ENCODE measurements at places on chromosomes 4 and X.

- DNase-seq = no peak
Measured at GRCh38 chr4:122715221-122715620, 17.3 kb upstream of the BBS12 start.

DNA sequence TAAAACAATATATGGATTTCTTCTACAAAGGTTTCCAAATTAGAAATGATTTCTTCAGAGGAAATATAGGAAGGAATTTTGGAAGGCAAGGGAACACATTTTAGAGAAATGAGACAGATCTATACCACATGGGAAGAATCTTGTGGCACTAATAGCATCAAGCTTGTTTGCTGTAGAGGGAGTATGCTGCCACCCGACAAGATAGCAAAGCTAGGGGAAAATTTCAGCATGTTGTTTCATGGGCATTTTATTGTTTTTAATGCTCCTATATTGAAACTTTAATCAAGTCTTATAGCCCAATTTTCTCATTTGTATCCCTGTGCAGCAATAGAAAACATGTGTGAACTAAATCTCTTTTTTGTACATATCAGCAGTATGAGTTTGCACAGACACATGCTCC is 551.7 kb upstream of the INTU start:
- DNase-seq = no peak

GRCh38 chrX:31603411-31604120 is 531.7 kb upstream of the FTHL17 start:
- DNase-seq = no peak

DNA sequence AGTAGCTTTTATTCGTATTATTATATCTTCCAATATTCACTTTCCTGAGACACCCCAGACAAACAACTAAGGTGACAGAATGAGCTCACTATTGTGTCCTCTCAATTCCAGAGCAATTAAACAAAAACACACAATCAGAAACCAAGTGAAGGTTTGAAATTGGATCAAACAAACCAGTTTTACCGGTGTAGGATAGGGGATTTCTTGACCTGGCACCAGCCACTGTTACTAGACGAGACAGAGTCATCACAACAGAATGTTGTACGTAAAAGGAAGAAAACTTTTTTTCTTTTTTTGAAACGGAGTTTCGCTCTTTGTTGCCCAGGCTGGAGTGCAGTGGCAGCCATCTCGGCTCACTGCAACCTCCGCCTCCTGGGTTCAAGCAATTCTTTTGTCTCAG is 43.7 kb downstream of the LDOC1 start:
- no peak for DNase-seq

GRCh38 chr4:2860391-2861348 is 17.0 kb downstream of the ADD1 start:
- DNase-seq = no peak

GRCh38 chrX:85992811-85993229 is 54.5 kb downstream of the CHM start:
- DNase-seq = no peak

- DNase-seq = no peak
Measured at GRCh38 chr4:112328734-112329130, 31.6 kb downstream of the ALPK1 start.

DNA sequence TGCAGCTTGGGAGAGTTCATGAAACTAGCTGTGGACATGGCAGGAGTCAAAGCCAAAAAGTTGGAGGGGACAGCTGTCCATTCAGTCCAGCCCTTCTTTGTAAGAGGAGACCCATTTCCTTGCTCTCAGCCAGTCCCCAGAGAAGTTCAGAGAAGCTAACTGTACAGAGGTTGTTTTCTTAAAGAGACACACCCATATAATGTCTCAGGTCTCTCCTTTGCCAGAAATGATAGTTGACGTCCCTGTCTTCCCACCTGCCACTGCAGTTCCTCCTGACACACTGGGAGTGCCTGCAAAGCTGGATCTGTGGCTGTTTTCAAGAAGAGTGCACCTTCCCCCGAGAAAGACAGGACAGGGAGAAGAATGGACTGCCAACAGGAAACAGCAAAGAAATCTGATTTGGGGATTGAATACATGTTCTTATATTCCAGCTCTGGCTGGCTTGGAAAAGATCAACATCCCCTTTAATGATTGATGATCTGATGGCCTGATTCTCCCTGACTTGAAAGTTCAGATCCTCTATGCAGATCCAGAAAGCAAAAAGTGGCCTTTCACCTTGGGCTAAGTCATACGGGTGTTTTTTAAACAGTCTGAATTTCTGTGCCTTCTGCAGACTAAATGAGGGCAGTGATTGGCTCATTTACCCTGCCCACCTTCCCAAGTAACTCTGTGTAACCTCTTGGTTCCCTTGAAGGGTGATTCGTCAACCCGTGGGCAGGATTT is 87.2 kb downstream of the MAOA start:
- DNase-seq = no peak

DNA sequence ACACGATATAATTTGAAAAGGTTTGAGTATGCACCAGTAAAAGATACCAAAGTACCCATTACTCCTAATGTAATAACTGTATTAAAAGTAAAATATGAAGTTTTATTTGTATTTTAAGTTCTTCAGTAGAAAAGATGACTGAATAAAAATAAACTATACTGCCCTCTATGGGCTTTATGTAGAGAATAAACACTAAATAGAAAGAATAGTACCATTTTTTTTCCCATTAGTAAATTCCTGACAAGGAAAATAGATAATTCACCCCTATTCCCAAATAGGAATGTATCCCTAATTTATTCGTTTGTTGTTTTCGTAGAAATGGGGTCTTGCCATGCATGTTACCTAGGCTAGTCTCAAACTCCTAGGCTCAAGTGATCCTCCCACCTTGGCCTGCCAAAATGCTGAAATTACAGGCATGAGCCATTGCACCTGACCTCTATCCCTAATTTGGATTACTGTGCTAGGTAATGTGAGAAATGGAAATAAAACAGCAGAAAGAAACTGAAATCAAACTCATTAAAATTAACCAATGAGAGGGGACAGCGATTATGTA is 73.6 kb upstream of the COX18 start:
- DNase-seq = no peak

DNA sequence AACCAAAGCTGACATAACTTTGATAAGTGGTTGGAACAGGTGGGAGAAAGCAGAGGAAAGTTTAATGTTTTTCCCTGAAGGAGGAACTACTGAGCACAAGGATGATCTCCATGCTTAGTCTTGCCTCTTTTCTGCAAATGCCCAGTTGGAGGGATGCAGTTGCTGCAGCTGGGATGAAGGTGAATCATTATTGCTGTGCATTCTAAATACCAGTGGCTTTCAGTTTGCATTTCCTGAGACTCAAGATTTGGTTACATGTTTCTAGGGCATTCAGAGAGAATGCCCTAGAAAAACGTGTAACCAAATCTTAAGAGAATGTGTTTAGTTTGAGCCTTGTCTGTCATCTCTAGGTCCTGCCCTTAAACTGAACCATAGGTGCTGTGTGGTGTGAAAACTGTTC is 42.2 kb downstream of the METTL14 start:
- DNase-seq = no peak

- DNase-seq = no peak
Measured at GRCh38 chr4:25446611-25447010, 69.5 kb downstream of the ANAPC4 start.

DNA sequence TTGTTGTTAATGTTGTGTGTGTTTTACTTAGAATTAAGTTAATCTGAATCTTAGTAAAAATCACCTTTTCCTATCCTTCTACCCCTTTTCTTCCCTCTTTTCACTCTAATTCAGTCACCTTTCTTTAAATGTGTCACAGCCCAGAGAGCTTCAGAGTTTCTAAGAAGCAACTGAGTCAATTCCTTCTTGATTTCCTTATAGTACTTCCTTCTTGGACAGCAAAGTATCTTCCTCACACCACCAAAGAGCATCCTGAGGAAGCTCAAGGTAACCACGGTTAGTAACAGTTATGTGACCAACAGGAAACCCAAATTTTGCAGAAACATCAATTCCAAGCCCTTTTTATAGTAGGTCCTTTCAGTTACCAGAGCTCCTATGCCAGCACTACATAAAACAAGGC is 243.2 kb upstream of the BMP3 start:
- no peak for DNase-seq

DNA sequence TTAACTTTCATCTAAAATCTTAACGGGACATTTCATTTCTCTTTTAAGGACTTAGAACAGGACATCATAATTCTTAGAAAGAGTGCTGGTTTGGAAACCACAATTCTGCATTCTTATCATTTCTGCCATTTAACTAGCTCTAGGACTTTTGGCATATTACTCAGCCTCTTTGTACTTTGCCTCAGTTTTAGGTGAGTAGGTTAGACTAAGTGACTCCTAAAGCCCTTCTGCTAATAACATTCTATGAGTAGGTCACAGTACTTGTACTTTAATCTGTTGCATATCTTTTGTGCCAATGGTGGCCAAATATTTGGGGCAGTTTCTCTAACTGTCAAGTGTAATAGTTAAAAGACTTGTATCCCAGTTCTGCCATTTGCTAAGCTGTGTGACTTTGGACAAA is 115.4 kb upstream of the NUDT6 start:
- DNase-seq = no peak

Data from HS-27A (cell line).